ENCODE measurements at places on chromosomes 5 and 9.
A peak's percentile ranks its signal among the peaks of the same experiment; 100 is the strongest.

GRCh38 chr5:124512952-124513632 is 233.3 kb downstream of the ZNF608 start:
- DNase-seq = peak; percentile 23

- no peak for DNase-seq
Observed at GRCh38 chr5:126511961-126512360, 83.1 kb downstream of the ALDH7A1 start.

- DNase-seq = no peak
Observed at GRCh38 chr5:61386045-61386800, 54.2 kb downstream of the ZSWIM6 start.

DNA sequence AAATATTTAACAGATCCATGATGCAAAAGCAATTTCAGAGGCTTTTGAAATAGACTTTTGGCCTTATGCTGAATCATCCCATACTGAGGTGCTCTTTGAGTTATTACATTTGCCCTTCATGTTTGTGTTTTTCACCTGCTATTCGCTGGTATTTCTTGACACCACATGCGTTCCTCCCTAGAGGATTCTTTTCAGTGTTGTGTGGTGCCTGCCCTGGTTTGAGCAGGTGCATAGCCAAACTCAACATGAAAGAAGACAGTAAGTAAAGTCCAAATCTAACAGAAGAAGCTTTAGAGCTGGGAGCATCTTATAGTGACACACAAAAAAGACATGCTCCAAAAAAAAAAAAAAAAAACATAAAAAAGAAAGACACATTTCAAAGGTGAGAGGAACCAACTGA is 796.3 kb downstream of the SEMA5A start:
- DNase-seq = no peak

DNA sequence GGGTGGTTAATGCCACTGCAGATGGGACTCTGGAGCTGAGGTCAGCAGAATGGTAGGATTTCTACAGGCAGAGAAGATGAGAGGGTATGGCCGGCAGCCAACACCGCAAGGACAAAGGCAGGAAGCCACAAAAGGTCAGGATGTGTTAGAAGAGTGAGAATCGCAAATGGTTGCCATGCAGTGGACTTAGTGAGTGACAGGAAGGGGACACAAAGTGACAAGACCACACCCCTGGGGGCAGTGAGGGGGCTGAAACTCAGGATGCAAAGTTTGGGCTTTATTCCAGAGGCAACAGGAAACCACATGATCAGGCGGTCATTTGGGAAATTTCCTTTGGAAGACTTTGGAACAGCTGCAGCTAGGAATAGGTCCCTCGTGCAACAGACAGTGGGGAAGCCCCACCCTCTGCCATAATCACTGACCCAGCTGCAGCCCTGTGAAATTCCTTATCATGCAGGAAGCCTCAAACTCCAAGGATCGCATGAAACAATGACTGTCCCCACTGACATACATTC is 14.2 kb upstream of the CCDC180 start:
- peak; percentile 17 for DNase-seq

GRCh38 chr9:133996531-133997520 is 4.7 kb upstream of the VAV2 start:
- no peak for DNase-seq

DNA sequence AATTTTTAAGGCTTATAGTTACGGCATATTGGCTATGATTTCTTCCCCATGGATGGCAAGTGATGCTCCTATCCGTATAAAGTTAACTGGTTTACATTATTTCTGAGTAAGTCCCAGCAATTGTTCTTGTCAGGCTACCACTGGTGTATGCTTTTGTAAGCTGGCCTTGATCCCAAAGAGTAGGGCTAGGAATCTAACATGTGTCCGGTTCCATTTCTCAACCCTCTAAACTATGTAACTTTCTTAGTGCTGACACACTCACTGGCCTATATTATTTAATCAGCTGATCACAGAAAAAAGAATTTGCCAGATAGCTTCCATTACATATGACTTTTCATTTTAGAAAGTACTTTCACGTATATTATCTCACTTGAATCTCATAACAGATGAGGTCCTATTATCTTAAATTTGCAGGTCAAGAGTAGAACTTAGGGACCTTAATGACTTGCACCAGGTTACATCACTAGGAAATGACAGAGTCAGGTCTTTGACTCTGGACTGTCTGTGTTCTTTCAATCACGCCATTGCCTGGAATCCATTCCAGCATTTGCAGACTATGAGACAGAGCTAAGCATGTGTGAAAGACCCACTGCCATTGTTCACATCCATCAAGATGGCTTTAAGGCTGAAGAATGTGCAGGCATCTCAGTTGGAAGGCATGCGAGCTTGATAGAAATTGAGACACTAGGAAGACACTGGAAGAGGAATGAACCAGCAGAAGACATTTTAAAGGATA is 362.9 kb downstream of the ARRDC3 start:
- DNase-seq = peak; percentile 67
